ENCODE measurements at places on chromosomes 5 and 9.

DNA sequence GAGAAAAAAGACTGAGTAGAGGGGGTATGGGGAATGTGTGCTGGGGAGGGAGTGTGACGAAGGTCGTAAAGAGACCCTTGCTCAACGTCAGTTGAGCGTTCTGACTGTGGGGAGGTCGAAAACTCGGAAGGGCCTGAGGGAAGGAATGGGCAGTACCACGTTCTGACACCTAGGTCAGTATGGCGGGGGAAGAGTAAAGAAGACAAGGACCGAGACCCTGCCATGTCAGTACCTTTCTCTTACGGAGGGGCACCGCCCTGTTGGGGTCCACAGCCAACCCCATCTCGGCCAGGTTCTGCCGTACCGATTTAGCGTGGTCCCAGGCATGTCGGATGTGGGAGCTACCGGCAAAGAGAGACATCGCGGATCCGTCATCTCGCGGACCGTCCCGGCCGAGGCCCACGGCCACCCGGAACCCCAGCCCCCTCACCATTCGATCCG, 375 bp downstream of the NOP16 start:
- no peak for DNase-seq

- no peak for DNase-seq
Measured at GRCh38 chr5:37833990-37834389, 5.9 kb downstream of the GDNF start.

DNA sequence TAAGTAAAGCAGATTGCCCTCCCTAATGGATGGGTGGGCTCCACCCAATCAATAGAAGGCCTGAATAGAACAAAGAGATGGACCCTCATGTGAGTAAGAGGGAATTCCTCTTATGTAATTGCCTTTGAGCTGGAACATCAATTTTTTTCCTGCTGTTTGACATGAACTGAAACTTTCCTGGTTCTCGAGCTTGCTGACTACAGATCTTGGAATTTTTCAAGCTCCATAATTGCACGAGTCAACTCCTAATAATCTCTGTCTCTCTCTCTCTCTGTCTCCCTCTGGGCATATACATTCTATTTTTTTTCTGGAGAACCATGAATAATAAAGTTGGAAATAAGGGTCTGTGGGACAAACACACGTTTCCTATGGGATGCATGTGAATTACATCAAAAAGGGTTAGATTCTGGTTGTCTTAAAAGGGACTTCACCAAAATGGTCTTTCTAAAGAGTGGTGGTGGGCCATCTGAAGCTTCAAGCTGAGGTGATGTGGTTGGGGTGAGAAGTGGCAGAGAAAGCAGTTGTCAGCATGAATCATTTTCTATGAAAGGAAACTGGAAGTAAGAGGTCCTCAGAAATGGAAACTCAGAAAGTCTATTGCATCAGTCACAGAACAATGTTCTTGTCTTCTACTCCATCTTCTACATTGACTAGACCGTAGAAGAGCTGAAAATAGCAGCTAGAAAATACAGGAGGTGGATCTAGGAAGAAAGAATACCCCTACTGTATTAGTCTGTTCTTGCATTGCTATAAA, 47.0 kb upstream of the HOMER1 start:
- DNase-seq, result no peak

DNA sequence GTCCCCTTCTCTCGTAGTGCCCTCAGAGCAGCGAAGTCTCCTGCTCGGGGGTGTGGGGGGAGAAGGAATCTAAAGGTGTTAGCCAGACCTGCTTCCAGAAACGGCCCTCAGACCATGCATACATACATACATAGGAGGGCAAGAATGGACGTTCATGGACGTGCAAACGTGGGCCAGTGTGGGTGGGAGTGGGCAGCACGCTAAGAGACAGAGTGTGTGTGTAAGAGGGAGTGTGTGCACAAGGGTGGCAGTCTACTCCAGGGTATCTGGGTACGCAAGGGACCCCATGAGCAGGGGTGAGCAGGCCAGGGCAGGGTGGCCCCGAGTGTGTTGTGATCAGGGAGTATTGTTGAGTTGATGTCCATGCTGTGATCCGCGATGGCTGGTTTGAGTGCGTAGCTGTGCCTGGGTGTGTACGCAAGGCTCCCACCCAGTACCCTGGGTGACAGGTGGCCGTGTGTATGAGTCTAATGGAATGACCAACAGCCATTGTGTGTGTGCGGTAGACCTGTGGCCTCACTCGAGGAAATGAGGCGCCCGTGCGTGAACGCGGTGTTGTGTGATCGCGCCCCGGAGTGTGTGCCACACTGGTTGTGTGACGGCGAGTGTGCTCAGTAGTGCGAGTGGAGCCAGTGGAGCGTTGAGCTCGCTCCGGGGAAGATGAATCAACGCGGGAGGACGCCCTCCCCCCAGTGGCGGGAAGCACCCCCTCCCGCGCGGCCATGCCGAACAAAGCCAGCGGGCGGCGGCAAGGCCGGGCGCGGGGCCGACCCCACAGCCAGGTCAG, 826 bp downstream of the GPRIN1 start:
- no peak for DNase-seq

DNA sequence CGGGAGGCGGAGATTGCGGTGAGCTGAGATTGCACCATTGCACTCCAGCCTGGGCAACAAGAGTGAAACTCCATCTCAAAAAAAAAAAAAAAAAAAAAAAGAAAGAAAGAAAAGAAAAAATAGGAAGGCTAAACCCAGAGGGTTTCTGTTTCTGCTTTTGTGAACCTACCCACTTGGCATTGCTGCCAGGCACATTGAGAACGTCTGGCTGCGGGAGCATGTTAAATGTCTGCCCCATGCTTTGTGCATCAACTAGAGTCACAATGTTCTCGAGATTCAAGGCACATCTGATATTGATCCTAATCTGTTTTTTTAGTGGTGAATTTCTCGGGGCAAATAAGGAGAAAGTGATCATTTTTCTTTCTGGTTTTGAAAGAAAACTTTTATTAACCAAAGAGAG, 2.8 kb downstream of the SLC25A25 start:
- no peak for DNase-seq

GRCh38 chr5:84113246-84114105, 271.2 kb downstream of the EDIL3 start:
- DNase-seq, result no peak

DNA sequence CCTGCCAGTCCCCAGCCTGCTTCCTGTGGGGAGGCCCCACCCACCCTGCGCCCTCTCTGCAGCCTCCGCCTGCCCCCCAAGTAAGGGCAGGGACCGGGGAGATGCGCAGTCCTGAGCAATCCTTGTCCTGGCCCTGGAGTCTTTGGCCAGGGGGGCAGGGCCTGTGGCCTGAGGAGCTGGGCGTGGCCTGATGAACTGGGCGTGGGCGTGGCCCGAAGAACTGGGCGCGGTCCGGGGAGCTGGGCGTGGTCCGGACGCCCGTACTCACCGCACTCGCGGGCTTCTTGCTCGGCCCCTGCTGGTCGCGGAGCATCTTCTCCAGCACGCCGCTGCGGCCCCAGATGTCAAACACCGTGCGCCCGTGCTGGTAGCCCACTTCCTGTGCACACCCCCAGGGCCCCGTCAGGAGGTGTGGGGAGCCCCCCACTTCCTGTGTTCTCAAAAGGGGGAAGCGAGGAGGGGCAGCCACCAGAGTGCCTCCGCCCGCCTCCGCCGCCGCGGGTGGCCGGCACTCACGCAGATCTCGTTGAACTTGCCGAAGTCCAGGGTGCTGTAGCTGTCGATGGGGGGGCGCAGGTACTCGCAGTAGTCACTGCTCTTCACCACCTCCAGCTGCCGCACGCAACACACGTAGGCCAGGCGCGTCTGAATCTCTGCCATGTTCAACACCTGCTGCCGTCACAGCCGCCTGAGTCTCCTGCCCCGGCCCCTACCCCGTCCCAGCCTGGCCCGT, 2.7 kb upstream of the NSMF start:
- peak; percentile 50 for DNase-seq

DNA sequence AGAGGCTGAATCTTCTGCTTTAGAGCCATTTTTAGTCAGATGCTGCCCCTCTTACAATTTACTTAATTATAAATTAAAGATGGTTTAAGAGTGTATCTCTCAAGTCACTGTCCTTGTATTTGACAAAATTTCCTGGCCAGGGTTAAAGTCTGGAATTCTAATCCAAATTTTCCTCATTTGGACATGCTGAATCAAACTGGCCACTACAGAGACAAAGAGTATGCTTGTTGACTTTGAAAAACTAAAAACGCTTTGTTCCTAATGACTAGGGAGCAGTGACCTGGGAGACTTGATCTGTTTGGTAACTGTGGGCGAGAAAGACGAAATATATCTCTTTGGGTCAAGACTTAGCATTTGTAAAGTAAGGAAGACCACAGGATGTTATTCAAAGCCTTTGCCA, 303.2 kb downstream of the ZSWIM6 start:
- no peak for DNase-seq
